Calu3 (cell line): ENCODE measurements at places on chromosomes 11 and 22. TPM values are rescaled to one million over a fixed set of nuclear protein-coding genes. Genes with fewer than 3 reads are reported as not detected.

GRCh38 chr11:65886826-65887722 is 1.2 kb downstream of the FIBP start:
- DNase-seq: no peak

- DNase-seq: peak; percentile 35
Observed at GRCh38 chr22:39530692-39531331, 1.7 kb downstream of the RPS19BP1 start.

- no peak for DNase-seq
Observed at GRCh38 chr22:50653256-50653655, 19.4 kb upstream of the SHANK3 start.

- DNase-seq: no peak
Observed at GRCh38 chr11:76702336-76703128, 32.0 kb upstream of the LRRC32 start.

DNA sequence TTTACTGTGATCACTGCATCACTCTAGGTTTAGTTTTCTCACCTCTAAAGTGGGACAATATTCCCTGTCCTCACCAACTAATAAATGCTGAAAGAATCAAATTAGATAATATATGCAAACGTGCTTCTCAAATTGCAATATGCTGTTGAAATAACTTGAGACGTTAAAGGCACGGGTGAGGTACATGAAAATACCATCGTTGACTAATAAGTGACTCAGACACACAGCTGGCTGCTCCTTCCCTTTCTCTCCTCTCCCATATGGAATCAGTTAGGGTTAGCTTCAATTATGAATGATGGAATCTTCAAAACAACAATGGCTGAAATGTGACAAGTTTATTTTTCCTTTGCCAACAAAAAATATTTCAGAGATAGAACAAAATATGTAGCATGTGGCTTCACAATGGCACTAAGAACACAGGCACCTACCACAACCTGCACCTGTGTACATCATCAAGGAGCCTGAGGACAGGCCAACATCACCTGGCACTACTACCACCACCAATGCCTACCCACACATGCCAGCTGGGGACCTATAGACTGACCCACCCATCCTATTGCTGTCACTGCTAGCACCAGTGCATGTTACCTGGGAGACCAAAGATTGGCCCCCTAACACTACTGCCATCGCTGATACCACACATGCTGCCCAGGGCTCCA is 13.7 kb downstream of the GDPD4 start:
- no peak for DNase-seq

DNA sequence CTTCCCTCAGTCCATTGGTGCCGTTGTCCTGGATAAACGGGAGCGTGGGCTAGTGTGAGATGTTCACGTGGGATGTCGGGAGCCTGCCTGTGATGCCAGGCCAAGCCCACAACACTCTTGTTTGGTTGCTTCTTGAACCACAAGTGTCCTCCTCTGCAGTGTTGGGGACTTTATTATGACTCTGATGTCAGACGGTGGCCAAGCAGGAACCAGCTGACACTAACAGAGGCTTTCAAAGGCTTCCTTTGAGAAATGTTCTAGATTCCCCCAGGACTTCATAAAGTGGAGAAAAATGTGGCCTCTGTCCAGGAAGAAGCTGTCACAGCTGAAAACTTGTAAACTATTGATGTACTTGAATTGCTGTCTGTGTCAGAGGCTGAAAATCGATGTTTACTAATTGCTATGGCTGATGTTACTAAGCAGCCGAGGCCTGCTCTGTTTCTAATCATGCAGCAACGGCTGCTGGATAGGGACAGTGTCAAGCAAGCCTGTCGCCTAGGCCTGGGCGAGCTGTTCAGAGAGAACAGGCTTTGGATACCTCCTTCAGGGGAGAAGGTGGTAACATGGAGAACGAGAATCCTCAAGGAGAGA is 131.7 kb downstream of the TBC1D22A start:
- no peak for DNase-seq

DNA sequence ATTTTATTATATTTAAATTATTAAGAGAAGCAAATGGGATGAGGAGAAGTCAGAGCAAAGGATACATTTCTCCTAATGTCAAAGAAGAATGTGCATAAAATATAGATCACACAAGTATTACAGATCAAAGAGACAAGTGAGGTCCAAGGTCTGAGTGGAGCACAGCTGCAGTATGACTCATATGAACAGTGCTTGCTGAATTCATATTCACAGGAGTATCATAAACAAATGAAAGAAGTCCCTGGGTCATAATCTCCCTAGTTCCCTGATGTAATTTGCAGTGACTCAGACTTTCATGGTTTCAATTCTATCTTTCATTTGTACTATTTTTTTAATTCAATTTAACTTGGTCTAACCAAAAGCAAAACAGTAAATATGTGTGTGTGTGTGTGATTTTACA is 499.0 kb upstream of the CCDC179 start:
- no peak for DNase-seq

GRCh38 chr22:44702479-44703198 is 635 bp downstream of the PRR5 start:
- DNase-seq: peak; percentile 52

GRCh38 chr11:35815556-35816315 is 128.1 kb upstream of the LDLRAD3 start:
- no peak for DNase-seq

DNA sequence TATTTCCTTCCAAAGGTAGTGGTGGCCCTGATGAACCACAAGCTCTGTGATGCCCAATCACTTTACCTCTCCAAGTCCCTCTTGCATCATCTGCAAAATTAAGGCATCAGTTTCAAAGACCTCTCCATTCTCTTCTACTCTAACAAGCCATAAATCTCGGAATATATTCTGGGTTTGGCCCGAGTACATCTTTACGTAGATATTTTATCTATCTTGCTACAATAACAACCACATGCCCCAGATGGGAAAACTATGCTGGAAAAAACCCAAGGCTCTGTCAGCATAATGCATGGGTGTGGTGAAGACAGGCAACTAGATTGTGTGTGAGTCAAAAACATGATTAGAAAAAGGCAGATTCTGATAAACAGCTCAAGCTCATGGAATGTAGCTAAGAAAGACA is 228.2 kb upstream of the BLID start:
- DNase-seq: no peak

- DNase-seq: no peak
Observed at GRCh38 chr22:36730176-36730858, 26.8 kb upstream of the CACNG2 start.

C22orf15 gene
- total RNA-seq: not detected in 2 replicates

MMP3 gene
- not detected in 2 replicates for total RNA-seq

USH1C gene
- 17.5 and 32.1 TPM in 2 replicates for total RNA-seq

CARD16 gene
- 8.8 and 13.0 TPM in 2 replicates for total RNA-seq
